Renal cortex interstitium (tissue), 15 donors: ENCODE measurements at places on chromosomes 7 and 10.

DNA sequence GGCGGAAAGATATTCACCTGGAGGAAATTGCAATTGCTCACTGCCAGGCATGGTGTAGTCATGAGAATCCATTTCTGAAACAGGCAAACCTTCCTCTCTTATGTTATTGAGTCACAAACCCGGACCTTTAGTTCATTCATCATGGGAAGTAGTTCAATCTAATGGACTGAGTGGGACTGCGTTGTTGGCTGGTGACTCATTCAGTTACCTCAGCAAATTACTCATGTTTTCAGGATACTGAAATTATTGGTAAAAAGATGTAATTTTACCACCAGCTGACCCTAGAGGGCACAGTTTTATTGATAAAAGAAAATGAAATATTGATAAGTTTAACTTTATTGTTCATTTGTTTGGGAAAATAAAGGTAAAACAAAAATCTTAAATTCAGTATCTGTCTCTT is 1194.4 kb upstream of the SORCS1 start:
- no peak for DNase-seq

GRCh38 chr10:130202984-130203621 is 66.9 kb downstream of the GLRX3 start:
- DNase-seq = no peak

- DNase-seq = no peak
Observed at GRCh38 chr7:44977304-44977958, 1.4 kb downstream of the MYO1G start.

GRCh38 chr7:106062521-106062931 is 49.6 kb downstream of the SYPL1 start:
- no peak for DNase-seq

DNA sequence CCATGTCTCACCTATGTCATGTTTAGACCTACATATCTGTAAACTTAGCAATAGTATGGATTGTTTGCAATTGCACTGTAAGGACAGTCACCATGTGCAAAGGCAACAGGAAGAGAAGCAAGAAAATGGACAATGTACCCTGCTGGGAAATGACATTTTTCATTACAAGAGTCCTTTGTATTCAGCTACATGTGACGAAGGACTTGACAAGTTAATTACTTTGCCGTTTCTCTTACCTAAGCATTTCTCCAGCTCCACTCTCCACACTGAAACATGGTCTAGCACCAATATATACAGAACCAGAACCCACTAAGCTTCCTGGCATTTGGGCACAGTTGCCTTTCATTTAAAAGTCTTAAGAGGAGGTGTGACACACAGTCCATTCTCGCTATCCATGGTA is 76.6 kb upstream of the PFKP start:
- DNase-seq = no peak

DNA sequence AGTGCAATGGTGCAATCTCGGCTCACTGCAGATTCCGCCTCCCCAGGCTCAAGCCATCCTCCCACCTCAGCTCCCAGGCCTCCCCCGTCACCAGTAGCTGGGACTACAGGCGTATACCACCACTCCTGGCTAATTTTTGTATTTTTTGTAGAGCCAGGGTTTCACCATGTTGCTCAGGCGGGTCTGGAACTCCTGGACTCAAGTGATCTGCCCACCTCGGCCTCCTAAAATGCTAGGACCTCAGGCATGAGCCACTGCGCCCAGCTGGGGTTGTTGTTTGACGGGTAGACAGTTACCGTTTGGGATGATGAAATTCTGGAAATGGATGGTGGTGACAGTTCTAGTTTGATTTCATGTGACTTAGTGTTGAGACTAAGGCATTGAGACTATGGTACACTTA is 15.3 kb downstream of the CALML3 start:
- no peak for DNase-seq

DNA sequence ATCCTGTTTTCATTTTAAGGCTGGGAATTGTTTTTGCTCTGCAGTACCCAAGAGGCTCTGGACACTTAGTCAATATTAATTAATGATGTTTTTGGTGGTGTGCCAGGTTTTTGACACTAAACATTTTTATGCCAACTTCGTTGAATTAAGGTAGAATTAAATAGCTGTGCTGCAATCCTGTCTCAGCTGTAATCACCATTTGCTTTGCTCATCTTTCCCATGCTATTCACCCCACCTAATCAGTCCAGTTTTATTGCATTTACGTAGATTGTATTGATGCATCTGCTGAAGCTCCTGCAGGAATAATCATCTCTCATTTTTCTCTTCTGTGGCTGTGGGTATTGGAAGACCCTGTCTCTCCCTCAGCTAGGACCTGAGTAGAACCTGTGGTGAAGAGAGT is 52.6 kb upstream of the TRUB1 start:
- DNase-seq = no peak

DNA sequence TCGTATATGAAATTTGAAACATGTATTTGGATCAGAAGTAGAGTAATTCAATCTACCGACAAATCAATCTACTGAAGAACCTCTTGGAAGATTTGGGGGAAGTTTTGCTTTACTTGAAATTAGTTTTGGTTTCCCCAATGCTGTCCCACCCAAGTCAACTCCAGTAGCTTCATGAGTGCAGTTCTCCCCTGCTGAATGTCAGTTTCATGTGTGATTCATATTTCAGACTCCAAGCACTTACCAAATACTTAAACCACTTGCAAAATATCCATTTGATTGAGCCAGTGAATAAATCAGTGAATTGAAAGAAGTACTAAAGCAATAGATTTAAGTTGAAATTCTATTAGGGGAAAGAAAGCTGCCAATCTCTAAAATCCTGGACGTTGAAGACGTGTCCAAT is 9.3 kb downstream of the CALML5 start:
- no peak for DNase-seq

DNA sequence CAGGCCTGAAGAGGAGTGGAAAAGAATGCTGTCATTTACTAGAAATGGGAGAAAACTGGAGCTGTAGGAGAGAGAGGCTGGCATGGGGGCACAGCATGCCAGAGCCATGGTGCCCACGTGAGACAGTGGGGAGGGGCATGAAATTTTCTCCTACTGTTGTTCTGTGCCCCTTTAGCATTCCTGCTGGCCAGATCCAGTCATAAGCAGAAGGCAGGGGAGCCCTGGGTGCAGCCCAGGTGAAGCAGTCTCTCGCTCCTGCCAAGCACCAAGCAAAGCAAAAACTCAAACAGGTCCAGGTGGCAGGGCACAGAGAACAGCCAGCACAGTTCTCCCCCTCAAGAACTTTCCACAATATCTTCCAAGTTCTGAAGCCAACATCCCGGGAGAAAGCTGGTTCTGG is 383.2 kb downstream of the TCERG1L start:
- DNase-seq = no peak

- no peak for DNase-seq
Observed at GRCh38 chr7:125057963-125058362, 128.3 kb upstream of the POT1 start.

- DNase-seq = no peak
Observed at GRCh38 chr10:50585921-50586739, 37.6 kb downstream of the SGMS1 start.

- DNase-seq = no peak
Observed at GRCh38 chr10:42950606-42951485, 126.0 kb upstream of the RET start.

DNA sequence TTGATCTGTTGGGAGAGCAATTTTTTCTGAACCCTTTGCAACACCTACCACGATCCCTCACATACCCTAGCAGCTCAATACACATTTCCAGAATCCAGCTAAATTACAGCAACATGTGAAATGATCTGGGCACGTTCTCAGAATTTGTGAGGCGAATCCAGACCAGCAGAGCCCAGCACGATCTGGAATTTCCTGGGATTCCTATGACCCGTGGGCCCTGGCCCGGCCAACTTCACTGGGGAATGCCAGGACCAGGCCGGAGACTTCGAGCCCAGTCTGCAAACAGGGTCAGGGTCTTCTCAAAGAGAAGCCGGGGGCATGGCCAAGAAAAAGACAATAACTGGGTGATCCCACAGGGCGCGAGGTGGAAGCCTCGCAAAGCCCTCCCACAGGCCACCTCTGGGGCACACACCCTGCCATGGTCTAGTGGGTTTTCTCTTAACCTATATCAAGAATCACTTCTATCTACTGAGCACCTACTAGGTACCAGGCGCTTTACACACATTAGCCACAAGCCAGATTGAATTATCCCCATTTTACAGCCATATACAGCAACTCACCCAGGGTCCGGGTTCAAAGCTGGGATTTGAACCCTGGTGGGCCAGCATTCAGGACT is 33.8 kb downstream of the FAM53B start:
- no peak for DNase-seq

- no peak for DNase-seq
Observed at GRCh38 chr7:22995011-22995410, 18.9 kb downstream of the HYCC1 start.

- DNase-seq = no peak
Observed at GRCh38 chr10:22320591-22321155, at the start of gene BMI1. Gene BMI1, plus strand, starts transcription at chr10:22321099. Its CDS starts 5,351 bp downstream, at chr10:22326450.

GRCh38 chr10:3391657-3392056 is 219.1 kb upstream of the PITRM1 start:
- no peak for DNase-seq

- DNase-seq = no peak
Observed at GRCh38 chr7:157335236-157335635, 1.6 kb upstream of the DNAJB6 start.

DNA sequence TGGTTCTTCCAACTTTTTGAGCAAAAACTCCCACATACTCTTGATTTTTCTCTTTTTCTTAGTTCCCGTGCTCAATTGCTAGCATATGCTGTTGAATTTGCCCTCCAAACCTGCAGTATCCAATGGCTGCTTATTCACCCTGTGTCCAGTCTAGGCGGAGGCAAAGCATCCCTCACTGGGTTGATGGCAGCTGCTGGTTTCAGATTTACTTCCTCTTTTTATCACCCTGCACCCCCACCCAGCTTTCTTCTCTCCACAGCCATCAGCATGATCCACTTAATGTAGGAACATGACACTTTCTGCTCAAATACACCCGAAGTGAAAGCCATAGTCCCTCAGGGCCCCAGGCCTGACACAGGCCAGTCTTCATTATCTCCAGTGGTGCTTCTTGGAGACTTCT is 87.6 kb upstream of the ADARB2 start:
- no peak for DNase-seq

DNA sequence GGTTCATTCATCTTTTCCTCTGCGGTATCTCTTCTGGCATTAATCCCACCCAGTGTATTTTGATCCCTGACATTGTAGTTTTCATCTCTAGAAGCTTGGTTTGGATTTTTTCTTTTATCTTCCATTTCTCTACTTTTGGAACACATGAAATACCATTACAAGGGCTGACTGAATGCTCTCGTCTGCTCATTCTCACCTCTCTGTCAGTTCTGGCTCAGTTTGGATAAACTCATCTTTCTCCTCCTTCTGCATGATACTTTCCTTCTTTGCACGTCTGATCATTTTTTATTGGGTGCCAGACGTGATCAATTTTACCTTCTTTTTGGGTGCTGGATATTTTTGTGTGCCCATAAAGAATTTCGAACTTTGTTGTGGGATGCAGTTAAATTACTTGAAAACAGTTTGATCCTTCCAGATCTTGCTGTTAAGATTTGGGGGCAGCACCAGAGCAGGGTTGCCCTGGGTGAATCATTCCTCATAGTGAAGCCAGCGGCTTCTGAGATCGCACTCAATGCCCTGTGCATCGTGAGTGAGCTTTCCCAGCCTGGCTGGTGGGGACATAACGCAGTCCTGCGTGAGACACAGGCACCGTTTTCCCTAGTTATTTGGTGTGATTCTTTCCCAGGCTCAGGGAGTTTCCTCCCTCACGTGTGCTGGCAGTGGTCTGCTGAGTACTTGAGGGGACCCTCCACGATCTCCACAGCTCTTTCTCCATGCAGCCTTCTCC is 53.8 kb downstream of the LHPP start:
- no peak for DNase-seq

DNA sequence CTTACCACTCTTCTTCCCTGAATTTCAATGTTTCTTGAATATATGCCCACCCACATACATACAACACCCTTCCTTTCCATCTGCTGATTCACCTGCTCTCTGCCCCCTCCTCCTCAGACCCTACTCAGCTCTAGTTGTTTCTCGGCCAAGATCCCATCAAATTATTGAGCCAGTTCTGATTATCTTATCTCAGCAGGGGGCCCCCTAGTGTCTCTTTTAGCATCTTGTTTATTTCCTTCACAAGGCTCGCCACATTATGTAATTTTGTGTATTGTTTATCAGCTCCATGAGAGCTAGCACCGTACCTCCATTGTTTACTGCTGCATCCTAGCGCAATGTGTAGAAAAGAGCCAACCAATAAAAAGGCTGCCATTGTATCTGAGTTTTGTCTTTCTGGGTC is 71.9 kb downstream of the FAM13C start:
- no peak for DNase-seq

GRCh38 chr7:131057015-131057793 is 270.5 kb upstream of the MKLN1 start:
- DNase-seq = peak; percentile 37

- DNase-seq = no peak
Observed at GRCh38 chr10:132386419-132386831, 10.6 kb upstream of the PWWP2B start.

DNA sequence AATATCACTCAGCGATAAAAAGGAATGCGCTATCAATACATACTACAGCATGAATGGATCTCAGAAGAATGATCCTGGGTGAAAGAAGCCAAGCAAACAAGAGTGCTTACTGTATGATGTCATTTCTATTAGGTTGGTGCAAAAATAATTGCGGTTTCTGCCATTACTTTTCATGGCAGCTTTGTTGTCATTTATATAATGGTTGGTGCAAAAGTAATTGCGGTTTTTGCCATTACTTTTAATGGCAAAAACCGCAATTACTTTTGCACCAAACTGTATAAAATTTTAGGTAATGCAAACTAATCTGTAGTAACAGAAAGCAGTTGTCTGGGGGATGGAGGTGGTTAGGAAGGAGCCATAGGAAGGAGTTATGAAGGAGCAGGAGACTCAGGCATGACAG is 318.3 kb upstream of the ZMIZ1 start:
- DNase-seq = no peak

GRCh38 chr10:1148855-1149605 is 92.8 kb downstream of the WDR37 start:
- no peak for DNase-seq

DNA sequence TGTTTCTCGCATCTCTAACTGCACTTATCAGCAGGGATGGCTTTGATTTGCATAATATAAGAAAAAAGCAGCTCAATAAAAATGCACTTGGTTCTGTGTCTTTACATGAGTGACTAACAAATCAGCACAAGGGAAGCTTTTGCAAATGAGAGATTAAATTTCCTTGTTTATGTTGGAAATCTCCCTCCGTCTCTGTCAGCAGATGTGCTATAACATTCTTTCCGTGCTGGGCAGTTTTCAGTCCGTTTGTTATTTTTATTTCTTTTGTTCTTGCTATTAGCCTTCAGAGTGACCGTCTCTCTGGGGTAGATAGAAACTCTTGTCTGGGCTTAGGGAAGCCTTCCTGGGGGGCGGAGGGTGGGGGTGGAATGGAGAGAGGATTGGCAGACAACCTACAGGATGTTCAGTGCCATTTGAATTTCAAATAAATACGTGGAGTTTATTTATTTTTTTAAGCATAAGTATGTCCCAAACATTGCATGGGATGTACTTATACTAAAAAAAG is 96.0 kb downstream of the GATA3 start:
- no peak for DNase-seq
